ENCODE measurements at places on chromosomes 5 and 9.
A peak's percentile ranks its signal among the peaks of the same experiment; 100 is the strongest.

DNA sequence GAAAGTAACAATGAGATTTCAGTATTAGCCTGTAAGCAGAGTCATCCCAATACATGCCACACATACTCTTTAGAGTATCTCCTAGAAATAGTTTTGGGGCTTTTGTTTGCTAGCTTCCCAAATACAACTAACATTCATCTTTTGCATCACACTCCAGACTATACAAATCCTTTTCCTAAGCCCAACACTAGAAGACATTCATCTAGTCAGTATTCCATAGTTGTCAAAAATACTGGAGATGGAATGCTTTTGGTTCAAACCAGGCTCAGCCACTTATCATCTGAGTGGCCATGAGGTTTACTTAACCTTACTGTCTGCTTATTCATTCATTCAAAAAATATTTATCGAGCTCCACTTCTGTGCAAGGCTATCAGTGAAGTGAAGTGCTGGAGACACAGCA is 205.1 kb upstream of the SGCD start:
- DNase-seq = no peak

- peak; percentile 65 for DNase-seq
These were observed 12.7 kb upstream of the TDRD7 start for GRCh38 chr9:97398999-97399758.

DNA sequence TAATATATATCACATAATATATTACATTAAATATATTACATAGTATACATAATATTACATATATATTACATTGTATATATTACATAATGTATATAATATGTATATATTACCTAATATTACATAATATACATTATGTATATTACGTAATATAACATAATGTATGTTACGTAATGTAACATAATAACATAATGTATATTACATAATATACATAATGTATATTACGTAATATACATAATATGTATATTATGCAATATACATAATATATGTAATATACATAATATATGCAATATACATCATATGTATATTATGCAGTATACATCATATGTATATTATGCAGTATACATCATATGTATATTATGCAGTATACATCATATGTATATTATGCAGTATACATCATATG is 19.1 kb downstream of the CYLC2 start:
- DNase-seq = no peak

DNA sequence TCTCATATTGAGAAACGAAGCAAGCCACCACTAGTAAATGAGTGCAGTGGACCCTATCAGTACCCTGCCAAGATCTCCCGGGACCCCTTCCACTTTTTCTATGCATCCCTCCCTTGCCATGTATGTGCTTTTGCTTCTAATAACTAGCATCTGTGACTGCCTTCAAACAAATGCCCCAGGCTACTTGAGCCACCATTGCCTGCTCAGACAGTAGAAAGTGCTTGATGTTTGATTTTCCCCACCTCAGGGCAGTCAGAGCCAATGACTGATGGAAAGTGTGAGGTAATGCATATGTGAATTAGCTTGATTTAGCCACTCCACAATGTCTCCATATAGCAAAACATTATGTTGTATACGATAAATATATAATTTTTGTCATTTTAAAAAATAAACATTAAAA is 797.3 kb upstream of the ACO1 start:
- DNase-seq = no peak

DNA sequence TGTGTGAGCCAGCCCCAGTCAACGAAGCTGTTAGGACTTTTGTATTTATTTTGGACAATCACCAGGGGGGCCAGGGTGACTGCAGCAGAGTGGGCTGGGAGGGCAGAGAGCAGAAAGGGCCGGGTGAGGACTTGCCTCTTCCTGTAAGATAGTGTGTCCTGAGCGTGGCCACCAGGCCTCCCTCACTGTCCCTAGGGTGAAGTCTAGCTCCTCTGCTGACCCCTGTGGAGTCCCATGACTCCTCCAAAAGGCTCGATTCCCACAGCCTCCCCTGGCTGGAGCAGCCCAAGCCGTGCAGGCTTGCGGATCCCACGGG is 147.8 kb downstream of the RXRA start:
- DNase-seq = no peak

GRCh38 chr5:140118302-140118936 is 4.5 kb downstream of the PURA start:
- DNase-seq = no peak

- no peak for DNase-seq
These were observed 48.0 kb downstream of the CAMK2A start for GRCh38 chr5:150241298-150242160.

GRCh38 chr9:133728856-133729616 is 9.1 kb downstream of the SARDH start:
- no peak for DNase-seq

- no peak for DNase-seq
These were observed 1.6 kb downstream of the INSYN2B start for GRCh38 chr5:169978714-169979113.

GRCh38 chr9:113659740-113660139 is 196.2 kb downstream of the RGS3 start:
- no peak for DNase-seq

DNA sequence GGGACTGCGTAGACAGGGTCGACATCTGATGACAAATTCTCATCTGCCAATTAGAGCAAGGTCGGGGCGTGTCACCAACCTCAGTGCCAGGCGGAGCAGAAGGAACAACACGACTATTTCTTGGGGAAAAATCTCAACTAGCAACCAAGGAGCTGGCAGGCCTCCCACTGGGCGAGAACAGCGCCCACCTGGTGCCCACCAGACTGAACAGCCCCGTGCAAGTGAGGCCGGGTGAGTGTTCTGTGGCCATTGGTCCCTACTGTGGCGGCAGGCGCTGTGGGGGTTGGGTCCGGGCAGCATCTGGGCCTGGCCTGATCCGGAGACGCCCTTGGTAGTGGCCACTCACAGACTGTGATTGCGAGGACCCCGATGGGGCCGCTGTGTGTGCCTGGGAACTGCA is 11.5 kb downstream of the NOTCH1 start:
- no peak for DNase-seq

DNA sequence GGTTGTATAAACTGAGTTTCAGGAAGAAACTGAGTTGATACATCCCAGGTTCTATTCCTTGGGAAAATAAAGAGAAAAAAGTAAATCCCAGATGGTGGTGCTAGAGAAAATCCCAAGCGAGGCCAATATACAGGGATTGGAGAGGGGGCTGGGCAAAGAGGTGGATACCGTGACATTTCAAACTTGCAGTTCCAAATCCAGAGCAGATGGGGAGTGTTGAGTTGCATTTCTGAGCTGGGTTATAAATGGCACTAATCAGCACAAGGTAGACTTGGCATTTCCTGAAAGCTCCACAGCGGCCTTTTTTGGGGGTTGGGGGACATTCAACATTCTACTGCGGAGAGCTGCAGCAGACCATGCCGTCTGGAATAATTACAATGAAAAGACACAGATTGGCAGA is 224.4 kb downstream of the NXNL2 start:
- no peak for DNase-seq

- no peak for DNase-seq
These were observed 134.6 kb downstream of the RAB3C start for GRCh38 chr5:58717303-58718007.

GRCh38 chr9:31034311-31034710 is 1350.1 kb upstream of the ACO1 start:
- DNase-seq = no peak

- no peak for DNase-seq
These were observed 19.1 kb downstream of the CAMSAP1 start for GRCh38 chr9:135888126-135888765.

DNA sequence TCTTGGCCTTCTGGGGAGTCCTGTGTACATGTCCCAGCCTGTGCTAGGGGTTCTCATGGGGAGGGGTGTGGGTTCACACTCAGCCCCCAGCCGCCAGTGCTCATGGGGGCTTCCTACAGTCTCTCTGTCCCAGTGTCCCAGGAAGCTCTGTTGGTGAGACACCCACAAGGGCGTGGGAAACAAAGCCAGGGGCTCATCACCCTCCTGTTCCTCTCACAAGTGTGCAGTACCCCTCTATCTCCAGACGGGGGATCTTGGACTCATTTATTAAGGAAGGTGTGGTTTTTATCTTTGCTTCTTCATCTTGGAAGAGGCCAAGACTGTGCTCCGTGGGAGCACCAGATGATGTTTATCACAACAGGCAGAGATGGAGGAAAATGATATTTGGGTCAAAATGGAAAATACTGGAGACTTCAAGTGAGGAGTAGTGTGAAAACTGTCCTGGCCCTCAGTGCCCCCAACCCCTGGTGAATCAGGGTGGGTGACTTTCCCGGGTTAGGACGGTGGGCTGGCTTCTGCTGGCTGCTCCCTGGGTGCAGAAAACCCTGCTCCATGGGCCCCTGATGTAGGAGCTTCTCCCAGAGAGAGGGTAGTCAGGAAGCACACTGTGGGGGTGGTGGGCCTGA is 15.2 kb downstream of the TMEM171 start:
- no peak for DNase-seq

- no peak for DNase-seq
These were observed 29.3 kb downstream of the B4GALT1 start for GRCh38 chr9:33137781-33138264.

GRCh38 chr9:75889977-75890471 is 449 bp upstream of the PCSK5 start:
- no peak for DNase-seq

DNA sequence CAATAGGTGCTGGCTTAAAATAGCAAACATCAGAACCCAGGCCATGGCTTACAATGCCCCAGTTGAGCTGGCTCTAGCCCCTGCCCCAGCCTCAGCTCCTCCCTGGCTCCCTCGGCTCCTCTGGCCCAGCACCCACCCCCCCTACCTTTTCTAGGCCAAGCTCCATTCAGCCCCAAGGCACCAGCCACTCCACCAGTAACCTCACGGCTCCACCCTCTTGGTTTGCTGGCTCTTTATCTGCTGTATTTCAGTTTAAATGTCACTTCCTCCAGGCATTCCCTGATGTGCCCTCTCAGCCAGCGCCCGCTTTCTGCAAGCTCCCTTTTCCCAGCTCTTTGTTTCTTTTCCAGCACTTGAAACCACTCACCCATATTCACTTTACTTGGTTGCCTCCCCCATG is 10.6 kb downstream of the C1QTNF2 start:
- no peak for DNase-seq

DNA sequence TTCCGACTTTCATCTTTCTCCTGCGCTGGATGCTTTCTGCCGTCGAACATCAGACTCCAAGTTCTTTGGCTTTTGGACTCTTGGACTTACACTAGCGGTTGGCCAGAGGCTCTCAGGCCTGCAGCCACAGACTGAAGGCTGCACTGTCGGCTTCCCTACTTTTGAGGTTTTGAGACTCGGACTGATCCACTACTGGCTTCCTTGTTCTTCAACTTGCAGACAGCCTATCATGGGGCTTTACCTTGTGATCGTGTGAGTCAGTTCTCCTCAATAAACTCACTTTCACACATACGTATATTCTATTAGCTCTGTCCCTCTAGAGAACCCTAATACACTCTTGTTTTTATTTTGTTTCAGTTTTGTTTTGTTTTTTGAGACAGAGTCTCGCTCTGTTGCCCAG is 10.3 kb downstream of the FKBP15 start:
- no peak for DNase-seq

- no peak for DNase-seq
These were observed 10.5 kb downstream of the TAL2 start for GRCh38 chr9:105672711-105673234.

- no peak for DNase-seq
These were observed 101.7 kb downstream of the ADRB2 start for GRCh38 chr5:148928141-148928540.

GRCh38 chr9:72636621-72637020 is 115.2 kb downstream of the TMC1 start:
- no peak for DNase-seq

GRCh38 chr5:16492398-16493140 is 27.0 kb upstream of the ZNF622 start:
- no peak for DNase-seq

- DNase-seq = no peak
These were observed 90.4 kb downstream of the RIC1 start for GRCh38 chr9:5719100-5719926.

- DNase-seq = peak; percentile 49
These were observed 62.8 kb downstream of the PFDN1 start for GRCh38 chr5:140239939-140240700.

DNA sequence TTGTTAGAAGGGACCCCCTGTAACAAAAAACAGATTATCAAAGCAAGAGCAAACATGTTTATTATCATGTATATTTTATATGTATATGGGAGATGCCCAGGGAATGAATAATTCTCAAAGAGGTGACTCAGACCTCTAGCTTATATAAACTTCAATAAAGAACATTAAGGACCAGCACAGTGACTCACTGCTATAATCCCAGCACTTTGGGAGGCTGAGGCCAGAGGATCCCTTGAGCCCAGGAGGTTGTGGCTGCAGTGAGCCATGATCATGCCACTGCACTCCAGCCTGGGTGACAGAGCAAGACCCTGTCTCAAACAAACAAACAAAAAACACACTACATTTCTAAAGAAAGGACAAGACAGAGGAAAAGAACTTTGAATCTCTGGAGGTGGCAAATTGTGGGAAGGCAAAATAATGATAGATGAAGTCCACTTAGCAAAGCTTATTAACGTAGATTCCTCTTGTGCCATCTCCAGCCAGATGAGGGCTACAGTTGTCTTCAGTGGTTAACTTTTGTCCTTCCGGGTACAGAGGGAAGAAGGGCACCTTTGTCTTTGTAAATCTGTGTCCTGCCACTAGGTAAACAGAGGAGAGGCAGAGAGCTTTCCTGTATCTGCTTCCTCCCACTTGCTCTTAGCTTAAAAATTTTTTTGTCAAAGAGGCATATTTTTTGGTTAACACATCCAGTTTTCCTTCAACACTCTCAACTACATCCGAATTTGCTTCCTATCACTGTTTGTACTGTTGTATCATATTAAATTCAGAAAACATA is 7.5 kb upstream of the RFK start:
- DNase-seq = no peak

GRCh38 chr9:70318002-70318401 is 59.2 kb downstream of the SMC5 start:
- DNase-seq = no peak

- DNase-seq = no peak
These were observed 15.9 kb downstream of the SRD5A1 start for GRCh38 chr5:6649186-6649585.

- no peak for DNase-seq
These were observed 33.9 kb downstream of the GNAQ start for GRCh38 chr9:77997611-77998284.

GRCh38 chr9:38232895-38233294 is 159.6 kb upstream of the ALDH1B1 start:
- no peak for DNase-seq

- DNase-seq = no peak
These were observed 439.0 kb downstream of the EBF1 start for GRCh38 chr5:158660726-158661125.

GRCh38 chr5:112892776-112893175 is 29.3 kb downstream of the REEP5 start:
- DNase-seq = no peak

DNA sequence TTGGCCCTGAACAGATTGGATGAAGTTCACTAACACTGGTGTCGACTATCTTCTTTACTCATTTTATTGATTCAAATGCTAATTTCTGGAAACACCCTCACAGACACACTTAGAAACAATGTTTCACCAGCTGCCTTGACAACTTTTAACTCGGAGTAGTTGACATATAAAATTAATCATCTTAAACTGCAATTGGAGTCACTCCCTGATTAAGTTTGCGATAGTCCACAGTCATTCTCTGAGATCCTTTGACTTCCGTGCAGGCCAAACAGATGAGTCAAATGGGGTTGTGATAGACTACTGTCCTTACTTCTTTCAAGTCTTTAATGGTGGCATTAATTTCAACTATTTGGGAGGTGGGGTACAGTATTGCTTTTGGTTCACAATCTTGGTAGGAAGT is 114.4 kb upstream of the PCSK1 start:
- no peak for DNase-seq

- no peak for DNase-seq
These were observed 84.8 kb upstream of the ALDH1A1 start for GRCh38 chr9:73037613-73038012.

Measured in CD4-positive, alpha-beta T cell treated with Interleukin-1 beta for 1 hour (primary cell).